ENCODE measurements at places on chromosomes 7 and 10. TPM values are rescaled to one million over a fixed set of nuclear protein-coding genes. Genes with fewer than 3 reads are reported as not detected.

GRCh38 chr7:85322252-85322651 is 135.4 kb upstream of the SEMA3D start:
- no peak for DNase-seq

DNA sequence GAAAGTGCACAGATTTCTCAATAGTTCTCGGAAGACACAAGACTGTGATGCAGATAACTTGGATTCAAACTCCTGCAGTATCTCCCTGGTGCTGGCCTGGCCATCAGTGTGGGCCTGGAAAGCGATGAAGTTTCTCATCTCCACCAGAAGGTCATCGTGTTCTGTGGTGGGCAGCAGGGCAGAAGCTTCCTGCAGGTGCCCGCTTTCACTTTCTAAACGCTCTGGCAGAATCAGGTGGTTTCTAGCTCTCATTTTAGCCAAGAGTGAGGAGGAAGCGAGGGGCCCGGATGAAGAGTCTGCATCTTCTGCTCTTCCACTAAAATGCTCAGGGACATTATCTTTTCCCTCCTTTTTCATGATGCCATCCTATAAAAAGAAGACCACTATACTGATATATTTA is 63.0 kb upstream of the DRGX start:
- no peak for DNase-seq

DNA sequence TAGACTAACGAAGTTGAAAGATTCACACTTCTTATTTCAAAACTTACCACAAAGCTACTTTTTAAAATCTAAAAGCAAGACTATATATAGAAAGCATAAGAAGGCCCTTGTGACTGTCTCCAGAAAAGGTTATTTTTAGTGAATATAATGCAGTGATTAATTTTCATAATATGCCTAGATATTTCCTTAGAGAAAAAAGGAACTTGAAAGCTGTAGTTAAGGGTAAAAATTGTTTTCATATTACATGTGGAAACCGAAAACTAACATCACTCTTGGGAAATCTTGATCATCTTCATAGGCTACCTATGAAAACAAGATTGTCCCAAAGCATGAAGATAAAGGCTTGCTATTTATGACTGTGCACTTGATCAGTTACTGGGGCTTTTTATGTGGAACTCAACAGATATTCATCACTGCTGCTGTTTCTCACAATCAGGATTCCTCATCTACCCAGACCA is 223.2 kb downstream of the SH2D4B start:
- no peak for DNase-seq

DNA sequence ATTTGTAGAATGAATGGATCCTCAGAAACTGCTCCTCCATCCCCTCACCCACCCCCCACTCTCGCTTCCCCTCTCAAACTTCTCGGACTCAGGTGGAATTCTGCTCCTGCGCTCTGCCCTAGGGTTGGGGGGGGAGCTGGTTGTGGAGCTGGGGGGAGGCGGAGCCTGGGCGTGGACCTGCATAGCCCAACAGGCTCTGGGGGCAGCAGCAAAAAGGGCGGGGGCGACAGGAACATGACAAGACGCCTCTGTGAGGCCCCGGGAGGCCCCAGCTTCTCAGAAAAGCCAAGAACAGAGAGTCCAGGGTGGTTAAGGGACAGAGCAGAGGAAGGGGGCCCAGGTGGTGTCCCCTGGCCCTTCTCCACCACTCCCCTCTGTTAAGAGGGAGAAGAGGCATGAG is 3.5 kb downstream of the TSC22D4 start:
- DNase-seq = no peak

HECTD2 gene
- 7.2 TPM for total RNA-seq

CCDC3 gene
- 0.26 TPM for total RNA-seq

TSPAN33 gene
- 0.17 TPM for total RNA-seq
